ENCODE measurements at places on chromosomes 12 and 14.

DNA sequence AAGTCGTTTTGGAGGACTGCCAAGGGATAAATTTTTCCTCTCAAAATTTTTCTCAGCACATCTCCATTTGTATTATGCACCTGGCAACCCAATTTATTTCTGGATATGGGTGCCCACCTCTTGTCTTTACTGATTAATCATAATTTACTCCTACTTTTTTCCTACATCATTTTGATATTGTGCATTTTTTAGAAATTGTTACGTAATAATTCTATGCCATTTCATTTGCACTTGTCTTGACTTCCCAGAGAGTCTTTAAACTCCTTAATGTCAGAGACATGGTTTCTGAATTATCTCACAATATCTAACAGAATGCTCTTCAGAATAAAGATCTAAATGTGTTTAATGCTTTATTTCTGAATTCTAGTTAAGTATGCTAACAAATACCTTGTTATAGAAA lies 113.1 kb downstream of the TMTC3 start:
- no peak for DNase-seq

GRCh38 chr12:1834186-1834925 lies 14.0 kb downstream of the LRTM2 start:
- no peak for DNase-seq

GRCh38 chr14:24317141-24317928 lies 6.0 kb downstream of the LTB4R start:
- no peak for DNase-seq

- no peak for DNase-seq
Measured at GRCh38 chr12:52044292-52044983, 6.8 kb upstream of the NR4A1 start.

DNA sequence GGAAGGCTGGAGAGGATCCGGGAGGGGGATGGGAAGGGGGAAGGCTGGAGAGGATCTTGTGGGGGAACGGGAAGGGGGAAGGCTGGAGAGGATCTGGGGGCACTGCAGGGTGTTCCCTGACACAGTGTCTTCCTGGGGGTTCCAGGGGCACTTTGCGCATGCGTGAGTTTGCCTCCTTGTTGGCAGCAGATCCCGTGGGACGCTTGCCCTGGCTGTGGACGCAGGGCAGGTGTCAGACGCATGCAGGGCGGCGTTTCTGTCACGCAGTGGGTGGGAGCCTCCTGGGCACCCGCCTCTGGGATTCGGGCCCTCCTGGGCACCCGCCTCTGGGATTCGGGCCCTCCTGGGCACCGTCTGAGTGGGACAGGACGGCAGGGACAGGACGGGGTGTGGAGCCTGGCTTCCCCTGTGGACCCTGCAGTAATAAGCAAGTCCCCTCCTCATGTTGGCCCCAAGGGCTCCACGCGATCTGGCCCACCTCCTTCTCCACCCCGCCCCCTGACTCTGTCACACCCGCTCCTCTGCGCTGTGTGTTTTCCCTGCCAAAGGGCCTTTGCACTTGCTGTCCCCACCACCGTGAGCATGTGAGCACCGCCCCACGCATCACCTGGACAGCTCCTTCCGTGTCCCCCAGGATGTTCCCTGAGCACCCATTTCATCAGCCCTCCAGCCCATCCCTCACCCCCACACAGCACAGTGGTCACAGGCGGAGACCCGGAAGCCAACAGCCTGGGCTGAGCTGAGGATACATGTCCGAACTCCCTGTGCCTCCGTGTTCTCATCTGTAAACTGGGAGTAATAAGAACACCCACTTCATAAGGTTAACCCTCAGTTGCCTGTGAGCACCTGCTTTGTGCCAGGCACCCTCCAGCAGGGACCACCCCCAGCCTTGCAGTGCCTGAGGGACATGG lies 4.4 kb downstream of the MMP17 start:
- no peak for DNase-seq

DNA sequence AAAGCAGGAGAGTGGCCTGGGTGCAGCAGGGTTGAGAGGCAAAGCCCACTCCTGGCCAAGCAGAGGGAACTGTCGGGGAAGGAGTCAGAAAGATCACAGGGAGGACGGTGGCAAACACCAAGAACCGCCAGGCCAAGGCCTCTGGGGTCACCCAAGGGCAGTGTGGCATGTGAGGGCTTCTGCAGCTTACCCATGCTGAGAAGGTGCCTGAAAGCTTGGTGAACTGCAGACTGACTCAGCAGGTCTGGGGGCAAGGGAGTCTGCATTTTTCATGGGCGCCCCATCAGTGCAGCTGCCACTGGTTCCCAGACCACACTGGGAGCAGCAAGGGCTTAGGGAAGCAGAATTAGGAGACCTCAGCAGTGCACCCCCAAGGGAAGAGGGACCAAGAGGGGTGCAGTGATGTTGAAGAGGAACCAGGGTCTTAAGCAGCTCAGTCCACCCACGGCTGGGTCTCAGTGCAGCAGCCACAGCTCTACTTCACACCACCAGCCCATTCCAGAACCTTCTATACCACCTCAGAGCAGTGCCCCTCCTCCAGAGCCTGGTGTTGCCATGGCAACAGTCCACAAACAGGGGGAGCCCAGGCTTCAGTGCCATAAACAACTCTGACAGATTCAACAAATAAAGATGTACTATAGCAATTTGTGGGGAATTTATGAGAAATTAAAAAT lies 59.4 kb downstream of the ITPK1 start:
- DNase-seq: no peak

GRCh38 chr12:111730420-111730819 lies 36.3 kb upstream of the ALDH2 start:
- DNase-seq: no peak

GRCh38 chr12:45831590-45831989 lies 102.1 kb downstream of the ARID2 start:
- no peak for DNase-seq

- DNase-seq: no peak
Measured at GRCh38 chr12:115147916-115148315, 463.9 kb upstream of the TBX3 start.

- no peak for DNase-seq
Measured at GRCh38 chr12:26919216-26919555, 18.6 kb downstream of the INTS13 start.

DNA sequence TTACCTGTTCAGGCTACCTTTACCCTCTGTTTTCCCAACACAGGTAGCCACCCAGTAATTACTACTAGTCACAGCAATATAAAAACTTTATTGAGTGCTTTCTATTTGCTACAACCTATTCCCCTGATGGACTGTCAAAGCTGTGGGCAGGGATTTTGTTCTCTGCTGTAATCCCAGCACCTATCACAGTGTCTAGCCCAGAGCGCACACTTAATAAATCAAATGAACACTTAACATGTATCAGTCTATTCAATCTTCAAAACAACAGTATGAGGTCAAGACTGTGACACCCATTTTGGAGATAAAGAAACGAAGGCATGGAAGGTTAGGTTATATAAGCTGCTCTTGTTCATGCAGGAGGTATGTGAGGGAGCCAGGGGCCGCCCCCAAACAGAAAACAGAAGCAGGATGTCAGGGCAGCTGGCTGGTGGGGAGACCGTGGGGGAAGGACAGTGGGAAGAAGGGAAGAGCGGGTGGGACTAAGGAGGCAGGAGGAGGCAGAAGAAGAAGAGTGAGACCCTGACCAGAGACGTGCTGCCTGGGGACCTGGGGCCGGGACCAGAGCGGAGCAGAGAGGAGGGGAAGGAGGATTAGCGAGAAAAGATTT lies 1.7 kb downstream of the TNFRSF1A start:
- DNase-seq: peak; percentile 80

GRCh38 chr14:75147423-75148071 lies 20.7 kb upstream of the NEK9 start:
- DNase-seq: peak; percentile 95

GRCh38 chr14:93716746-93717667 lies 71.3 kb downstream of the PRIMA1 start:
- DNase-seq: no peak

DNA sequence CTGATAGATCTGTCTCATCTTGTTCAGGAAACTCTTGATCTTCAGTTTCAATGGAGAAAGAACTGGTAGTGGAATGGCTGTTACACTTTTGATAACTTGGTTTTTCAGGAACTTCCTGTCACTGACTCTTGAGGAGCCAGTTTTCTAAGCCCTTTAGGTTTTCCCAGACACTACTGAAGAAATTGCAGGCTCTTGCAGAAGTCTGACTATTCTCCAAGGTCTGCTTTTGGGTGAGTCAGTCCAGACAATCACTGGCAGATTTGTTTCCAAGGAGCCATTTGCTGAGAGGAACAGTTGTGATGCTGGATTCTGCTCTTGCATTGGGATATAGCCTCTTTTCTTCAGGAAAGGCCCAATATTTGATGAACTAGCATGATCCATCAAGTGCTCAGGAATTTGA lies 468.0 kb downstream of the FUT8 start:
- DNase-seq: no peak

DNA sequence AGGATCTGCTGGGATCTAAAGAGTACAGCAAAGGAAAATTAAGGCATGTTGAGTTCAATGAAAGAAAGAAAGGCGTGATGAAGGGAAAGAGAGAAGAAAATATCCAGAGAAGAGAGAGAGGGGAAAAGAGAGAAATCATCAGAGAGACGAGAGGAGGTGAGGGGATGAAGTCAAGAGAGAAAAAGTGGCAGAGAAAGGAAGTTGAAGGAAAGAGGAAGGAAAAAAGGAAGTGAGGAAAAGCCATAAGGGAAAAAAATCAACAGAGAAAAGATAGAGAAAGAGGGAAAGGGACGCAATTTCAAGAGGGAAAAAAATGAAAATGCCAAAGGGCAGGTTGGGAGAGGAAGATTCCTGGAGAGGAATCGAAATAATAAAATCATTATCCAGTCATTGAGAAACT lies 40.4 kb downstream of the LLPH start:
- DNase-seq: no peak

GRCh38 chr12:1173781-1174617 lies 183.0 kb downstream of the ERC1 start:
- DNase-seq: no peak

- no peak for DNase-seq
Measured at GRCh38 chr14:61691495-61691894, 3.8 kb upstream of the HIF1A start.

- no peak for DNase-seq
Measured at GRCh38 chr12:571795-572531, 91.3 kb downstream of the NINJ2 start.

DNA sequence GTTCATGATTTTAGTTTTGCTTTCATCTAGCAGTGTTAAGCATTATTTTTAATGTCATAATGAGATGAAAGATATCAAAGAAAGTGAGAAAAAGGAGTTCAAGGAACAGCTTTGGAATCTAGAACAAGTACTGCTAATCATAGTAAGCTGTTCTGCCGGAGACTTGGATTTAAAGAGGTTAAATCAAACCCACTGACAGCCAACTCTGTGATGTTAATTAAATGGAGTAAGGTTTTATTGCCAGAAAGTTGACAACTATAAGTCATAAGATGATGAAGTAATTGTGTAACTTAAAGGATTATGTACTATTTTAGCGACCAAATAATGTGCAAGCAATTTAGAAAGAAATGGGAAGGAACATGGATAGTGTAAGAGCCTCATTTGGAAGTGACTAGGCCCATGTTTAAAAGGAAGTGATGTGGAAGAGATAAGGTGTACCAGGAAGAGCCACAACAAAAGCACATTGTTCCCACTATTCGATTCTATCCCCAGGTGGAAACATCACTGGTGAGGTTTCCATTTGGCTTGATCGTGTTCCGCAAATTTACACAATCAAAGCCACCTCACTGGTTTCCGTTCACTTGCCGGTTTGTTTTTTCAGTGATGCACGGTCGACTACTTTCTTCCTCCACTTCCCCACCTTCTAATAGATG lies 388.5 kb downstream of the PAWR start:
- DNase-seq: no peak

DNA sequence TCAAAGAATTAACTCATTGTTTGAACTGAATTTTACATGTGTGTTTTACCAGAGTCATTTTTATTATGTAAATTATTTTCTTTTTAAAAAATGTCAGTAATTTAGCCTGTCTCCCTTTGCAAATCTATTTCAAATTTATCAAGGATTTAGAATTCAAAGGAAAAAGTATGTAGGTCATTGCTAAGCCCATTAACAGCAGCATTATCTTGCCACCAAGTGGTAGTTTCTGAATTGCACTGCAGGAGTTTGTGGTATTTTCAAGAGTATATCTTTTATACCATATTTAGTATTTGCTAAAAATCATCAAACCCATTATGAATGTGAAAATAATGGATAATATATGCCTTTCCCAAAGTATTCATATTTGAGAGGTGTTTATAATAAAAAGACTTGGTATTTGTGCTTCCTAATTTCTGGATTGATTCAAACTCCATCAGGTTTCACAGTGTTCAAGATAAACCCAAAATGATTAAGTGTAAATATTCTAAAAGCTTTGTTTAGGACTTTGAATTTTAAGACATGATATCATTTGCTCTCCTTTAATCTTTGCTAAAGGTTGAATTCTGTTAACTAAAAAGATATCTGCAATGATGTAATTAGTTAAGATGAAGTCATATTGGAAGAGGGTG lies 711.4 kb downstream of the FSCB start:
- peak; percentile 72 for DNase-seq

DNA sequence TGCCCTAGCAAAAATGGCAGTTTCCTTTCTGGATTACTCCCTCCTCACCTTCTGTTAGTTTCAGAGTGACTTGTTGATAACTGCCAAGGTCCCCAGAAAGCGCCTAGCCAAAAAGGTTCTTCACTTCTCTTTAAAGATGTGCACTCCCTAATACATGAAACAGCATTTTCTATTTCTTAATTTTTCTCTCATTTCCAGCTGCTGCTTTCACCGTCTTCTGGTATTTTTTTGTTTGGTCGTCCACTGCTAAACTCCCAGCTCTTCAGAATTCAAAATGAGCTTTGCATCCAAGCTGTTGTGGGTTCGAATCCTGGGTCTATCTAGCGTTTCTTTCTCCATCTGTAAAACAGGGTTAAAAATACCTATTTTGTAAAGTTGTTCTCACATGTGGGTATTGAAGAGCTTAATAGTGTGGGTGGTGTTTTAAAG lies 397 bp upstream of the BORCS5 start:
- no peak for DNase-seq

DNA sequence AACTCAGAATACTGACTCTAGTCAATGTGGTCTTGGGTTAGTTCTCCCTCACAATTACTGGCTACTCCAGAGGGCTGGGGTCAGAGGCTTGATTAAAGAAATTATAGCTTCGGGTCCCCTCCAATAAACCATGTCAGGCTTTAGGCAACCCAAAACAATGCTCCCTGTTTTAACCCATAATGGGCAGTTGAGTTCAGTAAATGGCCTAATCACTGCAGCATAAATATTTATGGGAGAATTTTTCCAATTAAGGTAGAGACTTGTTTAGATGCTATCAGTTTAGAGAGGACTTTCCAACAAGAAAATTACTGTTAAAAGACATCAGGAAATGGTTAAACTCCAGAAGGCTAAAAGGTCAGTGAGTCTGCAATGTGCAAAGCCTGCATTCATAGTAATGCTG lies 389.2 kb upstream of the PRICKLE1 start:
- DNase-seq: no peak

GRCh38 chr12:131283191-131283861 lies 329.6 kb downstream of the ADGRD1 start:
- no peak for DNase-seq

DNA sequence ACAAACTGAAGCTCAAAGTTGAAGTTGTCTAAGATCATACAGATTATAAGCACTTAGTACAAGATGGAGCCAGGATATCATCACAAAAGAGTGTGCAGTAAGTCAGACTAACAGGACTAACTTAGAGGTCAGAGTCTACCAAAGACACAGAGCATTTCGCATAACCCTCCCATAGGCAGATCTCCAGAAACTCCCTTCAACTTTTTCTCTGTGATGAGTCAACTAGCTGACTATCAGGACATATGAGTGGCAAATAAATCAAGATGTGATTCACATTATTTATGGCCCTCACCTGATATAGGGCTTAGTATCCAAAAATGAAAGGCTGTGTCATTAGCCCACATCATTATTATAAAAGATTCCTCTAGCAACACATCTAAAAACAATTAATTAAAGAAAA lies 484.6 kb downstream of the GALC start:
- DNase-seq: no peak

GRCh38 chr12:58238411-58238810 lies 297.0 kb downstream of the ATP23 start:
- DNase-seq: no peak
